ENCODE measurements at places on chromosomes 16 and 17. TPM values are rescaled to one million over a fixed set of nuclear protein-coding genes. Genes with fewer than 3 reads are reported as not detected.

OMG gene
- total RNA-seq, result 1.8 TPM

STH gene
- not detected for total RNA-seq

PLK1 gene
- total RNA-seq, result 0.52 TPM

CDH1 gene
- 95.3 TPM for total RNA-seq

ADORA2B gene
- 1.8 TPM for total RNA-seq
